CD4-positive, alpha-beta T cell treated with Interleukin-6 at 100 ng/mL for 8 hours (primary cell): ENCODE measurements at places on chromosomes 12 and 14.
A peak's percentile ranks its signal among the peaks of the same experiment; 100 is the strongest.

DNA sequence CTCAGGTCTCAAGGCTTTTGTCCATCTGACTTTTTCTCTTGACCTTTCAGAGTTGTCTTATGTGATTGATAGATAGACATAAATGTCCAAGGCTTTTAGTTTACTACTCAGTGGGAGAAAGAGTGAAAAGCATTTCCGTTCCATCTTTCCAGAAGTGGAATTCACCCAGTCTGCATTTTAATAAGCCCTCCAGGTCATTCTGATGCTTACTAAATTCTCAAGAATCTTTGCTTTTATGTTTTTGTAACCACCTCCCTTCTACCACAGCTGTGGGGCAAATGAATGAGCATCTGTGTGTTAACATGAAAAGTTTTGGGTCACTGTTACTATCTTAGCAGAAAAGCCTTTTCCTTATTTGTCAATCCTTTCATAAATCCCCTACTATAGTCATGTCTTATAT lies 251.4 kb downstream of the LRIG3 start:
- DNase-seq = no peak

DNA sequence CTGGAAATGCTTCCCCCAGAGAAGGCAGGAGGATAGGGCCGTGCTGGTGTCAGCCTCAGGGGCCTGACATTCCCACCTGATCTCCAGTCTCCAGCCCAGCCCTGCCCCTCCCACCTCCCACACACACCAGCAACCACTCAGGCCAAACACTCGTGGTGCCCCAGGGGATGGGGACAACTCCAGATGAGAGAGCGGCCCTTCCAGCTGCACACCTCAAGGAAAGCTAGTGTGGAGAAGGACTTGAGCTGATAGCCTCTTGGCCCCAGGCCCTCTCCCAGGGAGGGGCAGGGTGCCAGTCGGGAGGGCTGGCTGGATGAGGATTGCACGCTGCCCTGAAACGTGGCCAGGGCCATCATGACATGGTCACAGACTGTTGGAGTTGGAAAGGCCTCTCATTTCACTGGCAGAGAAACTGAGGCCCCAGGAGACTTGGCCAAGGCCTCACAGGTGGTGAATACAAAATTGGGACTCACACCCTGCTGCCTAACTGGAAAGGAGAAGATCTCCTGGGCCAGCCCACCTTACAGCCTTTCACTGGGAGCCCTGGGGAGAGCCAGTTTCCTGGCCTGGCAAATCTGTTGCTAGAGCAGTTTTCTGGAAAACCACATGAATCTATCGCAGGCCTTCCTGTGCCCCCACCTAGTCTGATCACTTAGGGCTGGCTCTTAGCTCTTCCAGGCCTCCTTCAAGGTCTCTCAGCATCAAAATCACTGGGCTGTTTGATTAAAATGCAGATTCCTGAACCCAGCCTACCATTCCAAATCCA lies 52.1 kb downstream of the IRF2BPL start:
- no peak for DNase-seq

DNA sequence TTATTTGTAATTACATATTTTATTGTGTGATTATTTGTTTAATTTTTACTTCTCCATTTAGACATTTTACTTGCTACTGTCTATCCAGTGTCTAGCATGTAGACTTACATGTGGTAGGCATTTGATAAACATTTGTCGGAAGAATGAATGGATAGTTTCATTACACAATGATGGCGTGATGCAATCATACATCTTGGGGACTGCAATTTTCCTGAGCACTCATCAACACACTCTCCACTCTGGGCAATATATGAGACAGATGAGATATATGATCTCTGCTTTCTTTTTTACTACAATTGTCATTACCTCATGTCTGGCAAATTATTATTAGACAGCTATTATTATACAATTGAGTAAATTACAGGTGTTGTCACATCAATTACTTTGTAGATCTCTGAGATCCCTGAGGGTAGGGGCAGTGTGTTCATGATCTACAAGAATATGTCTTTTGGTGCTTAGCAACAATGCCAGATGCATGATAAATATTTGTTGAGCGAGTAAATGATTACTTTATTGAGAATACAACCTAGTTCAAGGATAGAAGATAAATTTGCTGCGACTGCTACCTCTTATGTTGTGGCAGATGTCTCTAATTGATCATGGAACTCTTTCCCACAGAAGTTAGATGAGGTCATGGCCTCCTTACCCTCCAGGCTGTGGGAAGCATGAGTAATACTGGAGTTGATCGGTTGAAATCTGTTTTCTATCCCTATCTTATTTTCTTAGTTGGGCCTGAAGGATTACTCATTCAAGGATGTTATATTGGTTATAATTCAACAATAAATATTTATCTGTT lies 416.0 kb downstream of the LRIG3 start:
- no peak for DNase-seq

GRCh38 chr12:94595152-94595551 lies 55.2 kb downstream of the TMCC3 start:
- DNase-seq = no peak

DNA sequence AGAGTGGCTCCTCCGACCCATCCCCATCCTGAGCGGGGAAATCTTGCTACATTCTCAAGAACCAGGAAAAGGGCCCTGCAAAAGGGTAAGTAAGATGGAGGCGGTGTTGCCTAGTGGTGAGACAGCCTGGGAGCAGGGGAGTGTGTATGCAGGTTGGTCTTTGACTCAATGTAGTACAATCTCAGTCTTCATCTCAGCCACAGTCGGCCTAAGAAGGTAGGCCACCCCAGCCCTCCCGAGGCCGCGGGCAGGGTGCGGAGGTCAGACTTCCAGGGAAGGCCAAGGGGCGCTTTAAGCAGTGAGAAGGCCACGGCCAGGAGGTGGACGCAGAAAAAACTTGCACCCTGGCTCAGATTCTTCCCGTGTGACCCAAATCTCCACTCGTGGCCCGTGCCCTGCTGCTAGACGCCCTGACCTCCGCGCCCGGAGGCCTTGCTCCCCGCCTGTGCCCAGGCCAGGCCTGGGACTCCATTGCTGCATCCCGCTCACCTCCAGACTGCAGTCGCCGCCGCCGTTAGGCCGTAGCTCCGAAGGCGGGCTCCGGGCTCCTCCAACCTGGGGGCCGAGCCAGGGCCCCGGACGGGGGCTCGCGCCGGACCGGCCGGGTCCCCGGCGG lies 435 bp downstream of the FOXM1 start:
- no peak for DNase-seq

DNA sequence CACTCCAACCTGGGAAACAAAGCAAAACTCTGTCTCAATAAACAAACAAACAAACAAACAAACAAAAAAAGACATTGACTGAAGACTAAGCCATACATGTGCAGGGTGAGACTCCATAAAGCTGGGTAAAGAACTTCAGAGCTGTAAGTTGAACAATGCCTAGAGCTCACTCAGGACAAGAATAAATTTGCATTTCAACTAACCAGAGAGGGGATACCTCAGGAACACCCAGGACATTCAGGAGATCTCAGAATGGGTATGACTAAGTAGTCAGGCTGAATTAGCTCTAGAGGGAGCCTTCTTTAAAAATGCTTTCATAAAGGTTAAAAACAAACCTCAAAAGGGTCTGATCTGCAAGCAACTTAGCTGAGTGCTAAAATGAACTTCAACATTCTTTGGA lies 267.7 kb upstream of the DIO3 start:
- no peak for DNase-seq

DNA sequence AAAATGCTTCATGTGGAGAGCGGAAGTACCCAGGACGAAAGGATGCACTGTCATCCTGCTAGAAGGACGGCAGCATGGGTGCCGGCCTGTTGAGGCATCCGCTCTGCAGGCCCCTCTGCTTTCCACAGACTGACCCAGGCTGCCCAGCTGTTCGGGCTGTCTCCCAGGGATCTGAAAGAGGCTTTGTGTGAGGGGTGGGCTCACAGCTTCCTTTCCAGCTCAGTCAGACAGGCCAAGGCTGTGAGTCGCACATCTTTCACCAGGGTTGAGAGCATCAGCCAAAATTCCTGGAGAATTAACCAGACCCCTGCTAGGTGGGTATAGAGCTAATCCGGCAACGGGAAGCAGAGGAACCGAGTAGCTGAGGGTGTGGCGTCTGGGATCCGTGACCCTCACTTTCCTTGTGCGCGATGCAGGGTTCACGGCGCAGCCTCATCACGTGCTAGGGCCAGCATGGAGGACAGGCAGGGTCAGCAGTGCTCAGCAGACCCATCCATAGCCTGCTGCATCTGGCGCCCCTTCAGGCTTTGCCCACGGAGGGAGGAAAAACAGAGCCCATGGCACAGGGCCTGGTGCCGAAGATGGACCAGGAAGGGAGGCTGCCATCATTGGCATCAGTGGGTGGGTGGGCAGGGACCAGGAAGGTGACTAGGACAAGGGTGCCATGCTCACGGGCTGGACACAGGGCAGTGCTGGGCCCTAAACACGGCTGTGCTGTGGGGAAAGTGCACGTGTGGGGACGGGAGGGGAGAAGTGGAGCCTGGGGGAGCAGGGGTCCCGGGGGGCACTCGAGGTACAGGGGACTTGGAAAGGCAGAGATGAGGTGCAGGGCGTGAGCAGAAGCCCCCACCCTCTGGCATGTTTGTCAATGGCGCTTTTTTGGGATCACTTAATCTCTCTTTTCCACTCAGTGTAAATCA lies 9.2 kb upstream of the SIVA1 start:
- no peak for DNase-seq

GRCh38 chr14:68694516-68695235 lies 98.2 kb downstream of the ZFP36L1 start:
- DNase-seq = no peak

DNA sequence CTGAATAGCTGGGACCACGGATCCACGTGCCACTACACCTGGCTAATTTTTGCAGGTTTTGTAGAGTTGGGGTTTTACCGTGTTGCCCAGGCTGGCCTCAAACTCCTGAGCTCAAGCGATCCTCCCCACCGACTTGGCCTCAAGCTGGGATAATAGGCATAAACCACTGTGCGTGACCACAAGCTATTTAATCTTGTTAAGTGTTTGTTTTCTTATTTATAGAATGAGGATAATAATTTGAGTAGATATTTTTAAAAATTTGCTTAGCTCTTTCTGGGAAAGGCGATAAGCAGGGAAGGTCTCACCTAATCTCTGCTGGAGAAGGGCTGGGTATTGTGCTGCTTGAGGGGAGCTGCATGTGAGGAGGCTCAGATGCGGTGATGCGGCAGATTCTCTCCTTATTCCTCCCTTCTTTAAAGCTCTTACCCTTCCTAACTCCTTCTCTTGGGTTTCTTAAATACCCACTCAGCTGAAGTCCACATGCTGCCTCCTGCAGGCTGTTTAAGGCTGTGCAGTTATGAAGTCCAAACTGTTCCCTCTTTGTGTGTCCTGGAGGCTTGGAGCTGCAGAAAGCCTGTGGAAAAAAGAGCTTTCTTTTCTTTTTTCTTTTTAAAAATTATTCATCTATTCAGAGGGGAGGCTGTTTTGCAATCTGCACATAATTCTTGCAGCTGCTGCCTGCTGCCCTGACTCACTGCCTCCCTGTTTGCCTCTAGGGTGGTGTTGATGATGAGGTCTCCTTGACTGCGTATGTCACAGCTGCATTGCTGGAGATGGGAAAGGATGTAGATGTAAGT lies 37.9 kb downstream of the A2ML1 start:
- peak; percentile 19 for DNase-seq

- DNase-seq = no peak
Observed at GRCh38 chr14:90381011-90381786, 15.6 kb upstream of the CALM1 start.

- peak; percentile 64 for DNase-seq
Observed at GRCh38 chr14:90903101-90903500, 86.9 kb upstream of the TTC7B start.

- no peak for DNase-seq
Observed at GRCh38 chr12:129152351-129153104, 299.2 kb downstream of the GLT1D1 start.

DNA sequence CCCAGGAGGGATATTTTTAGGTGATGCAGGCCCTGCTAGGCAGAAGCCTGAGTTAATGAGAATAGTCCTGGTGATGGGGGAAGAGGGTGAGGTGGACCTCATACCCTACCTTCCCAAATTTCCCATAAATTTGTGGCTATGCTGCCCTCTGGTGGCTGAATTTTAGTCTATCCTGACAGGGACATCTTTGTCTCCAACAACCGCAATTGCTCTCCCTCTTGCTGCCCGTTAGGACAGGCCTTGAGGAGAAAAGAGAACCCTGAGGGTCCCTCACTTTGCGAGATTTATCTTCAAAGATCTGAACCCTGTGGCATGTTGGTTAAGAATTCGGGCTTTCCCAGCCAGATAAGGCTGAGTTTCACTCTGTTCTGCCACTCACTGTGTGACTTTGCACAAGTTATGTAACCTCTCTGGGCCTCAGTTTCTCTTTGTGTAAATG lies 9.8 kb upstream of the ZNF385A start:
- DNase-seq = peak; percentile 36

DNA sequence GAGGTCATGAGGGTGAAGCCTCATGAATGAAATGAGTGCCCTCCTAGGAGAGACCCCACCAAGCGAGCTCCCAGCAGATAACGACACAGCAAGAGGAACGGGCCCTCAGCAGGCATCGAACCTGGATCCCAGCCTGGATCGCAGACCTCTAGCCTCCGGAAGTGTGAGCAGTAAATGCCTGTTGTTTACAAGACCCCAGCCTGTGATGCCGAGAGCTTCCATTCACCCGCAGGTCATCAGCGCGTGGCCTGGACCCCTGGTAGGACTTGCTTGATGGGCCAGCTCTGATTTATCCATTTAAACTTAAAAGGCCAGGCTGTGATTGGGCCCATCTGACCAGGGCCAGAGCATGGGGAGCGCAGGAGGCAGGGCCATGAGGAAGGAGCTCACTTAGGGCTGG lies 7.0 kb downstream of the TMEM179 start:
- no peak for DNase-seq

DNA sequence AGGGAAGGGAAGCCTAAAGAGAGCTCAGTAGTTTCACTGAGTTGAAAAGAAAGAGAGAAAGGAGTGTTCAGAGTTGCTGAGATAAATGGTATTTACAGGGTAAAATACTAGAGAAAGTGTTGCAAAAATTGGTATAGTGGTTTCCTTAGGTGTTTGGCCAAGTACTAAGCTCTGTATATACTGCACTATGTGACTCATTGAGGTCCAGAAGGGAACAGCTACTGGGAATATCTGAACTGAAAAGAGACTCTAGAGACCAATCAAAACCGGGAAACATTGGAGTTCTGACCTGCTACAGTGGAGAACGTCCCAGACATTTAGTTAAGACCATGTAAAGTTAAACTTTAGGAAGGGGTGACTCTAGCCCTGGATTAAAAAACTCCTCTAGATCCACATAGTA lies 42.7 kb upstream of the ALX1 start:
- no peak for DNase-seq

DNA sequence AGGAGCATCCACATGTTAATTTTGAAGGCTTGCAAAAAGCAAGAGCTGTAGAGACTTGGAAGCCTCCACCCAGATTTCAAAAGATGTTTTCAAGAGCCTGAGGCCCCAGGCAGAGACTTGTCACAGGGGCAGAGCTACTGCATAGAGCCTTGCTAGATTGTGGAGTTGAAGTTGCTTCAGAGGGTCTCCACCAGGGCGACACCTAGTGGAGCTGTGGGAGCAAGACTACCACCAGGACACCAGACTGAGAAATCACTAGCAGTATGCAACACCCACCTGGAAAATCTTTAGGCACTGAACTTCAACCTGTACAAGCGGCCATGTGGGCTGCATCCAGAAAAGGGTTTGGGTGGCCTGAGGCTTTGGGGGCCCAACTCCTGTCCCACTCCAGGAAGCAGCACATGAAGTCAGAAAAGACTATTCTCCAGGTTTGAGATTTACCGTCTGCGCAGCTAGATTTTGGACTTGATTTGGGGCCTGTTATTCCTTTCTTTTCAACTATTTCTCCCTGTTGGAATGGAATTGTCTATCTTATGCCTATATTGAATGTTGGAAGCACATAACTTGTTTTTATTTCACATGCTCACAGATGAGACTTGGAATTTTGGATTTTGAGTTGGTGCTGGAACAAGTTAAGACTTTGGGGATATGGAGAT lies 508.6 kb downstream of the FLRT2 start:
- DNase-seq = peak; percentile 19
